NCI-H2081 (cell line): ENCODE measurements at places on chromosomes 2 and 18.

GRCh38 chr2:53945538-53945937, 25.3 kb downstream of the PSME4 start:
- no peak for DNase-seq

DNA sequence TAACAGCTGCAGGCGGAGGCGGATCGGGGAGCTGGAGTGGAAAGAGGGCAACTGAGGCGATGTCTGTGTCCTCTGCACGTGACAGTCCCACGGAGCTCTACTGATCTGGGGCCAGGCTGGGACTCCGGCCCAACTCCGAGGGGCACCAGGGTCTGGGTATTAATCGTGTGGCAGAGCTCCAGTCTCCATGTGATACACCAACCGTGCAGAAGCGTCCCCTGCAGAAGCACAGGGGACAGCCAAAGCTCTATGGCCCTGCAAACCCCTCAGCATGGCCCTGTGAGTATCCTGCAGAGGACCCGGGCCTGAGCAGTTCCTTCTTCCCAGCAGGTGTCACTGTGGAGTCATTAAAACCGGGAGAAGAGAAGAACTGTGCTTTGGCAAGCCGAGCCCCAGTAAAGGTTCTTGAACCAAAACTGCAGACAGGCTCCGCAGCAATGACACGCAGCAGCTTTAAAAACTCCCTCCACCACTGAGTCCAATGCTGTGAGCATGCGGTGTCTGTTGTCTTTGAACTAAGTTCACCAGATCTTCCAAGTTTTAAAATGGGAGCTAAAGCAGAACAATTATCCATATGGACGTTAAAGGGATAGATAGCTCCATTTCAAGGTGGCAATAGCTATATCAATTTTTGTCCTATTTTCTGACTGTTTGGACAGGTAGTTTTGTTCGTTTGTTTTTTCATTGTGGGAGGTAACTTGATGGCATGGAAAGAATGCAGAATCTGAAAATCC, 79.4 kb downstream of the TMEM182 start:
- DNase-seq: peak; percentile 59

GRCh38 chr2:134555411-134555810, 163.4 kb downstream of the TMEM163 start:
- DNase-seq: no peak

- DNase-seq: no peak
Measured at GRCh38 chr2:53505826-53506225, 261.8 kb upstream of the CHAC2 start.

- DNase-seq: peak; percentile 78
Measured at GRCh38 chr18:8375249-8375648, 234.0 kb upstream of the RAB12 start.

GRCh38 chr18:34514957-34515356, 195.1 kb upstream of the DTNA start:
- no peak for DNase-seq

DNA sequence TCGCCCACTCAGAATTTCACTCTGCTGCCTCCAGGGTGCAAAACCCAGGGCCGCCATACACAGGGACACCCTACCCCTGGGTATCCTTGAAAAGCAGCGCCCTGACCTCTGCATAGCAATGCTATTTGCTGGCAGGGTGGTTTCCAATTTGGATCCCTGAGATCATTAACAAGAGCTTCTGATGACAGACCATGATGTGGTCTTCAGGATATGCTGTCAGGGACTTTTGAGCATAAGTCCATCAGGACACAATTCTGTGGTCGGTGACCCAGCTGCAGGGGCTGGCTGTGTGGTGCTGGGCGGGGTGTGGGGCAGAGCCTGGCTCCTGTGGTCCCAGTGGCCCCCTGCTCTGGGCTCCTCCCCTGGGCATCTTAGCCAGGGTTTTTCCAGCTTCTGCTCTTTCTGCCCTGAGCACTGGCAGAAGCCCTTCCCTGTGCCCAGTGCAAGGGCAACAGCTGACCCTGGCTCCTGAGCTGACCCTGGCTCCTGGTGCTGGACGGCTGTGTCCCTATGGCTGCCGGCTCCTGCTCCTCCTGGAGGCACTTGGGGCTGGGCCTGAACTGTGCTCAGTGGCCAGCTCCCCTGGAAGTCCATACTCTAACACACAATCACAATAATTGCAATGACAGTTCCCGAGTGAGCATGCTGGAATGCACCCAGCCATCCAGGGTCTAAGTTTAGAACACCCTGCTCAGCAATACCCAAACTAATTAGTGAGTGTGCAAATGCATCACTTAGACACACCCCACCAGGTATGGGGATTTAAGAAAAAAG, 271.5 kb downstream of the HDAC4 start:
- no peak for DNase-seq

DNA sequence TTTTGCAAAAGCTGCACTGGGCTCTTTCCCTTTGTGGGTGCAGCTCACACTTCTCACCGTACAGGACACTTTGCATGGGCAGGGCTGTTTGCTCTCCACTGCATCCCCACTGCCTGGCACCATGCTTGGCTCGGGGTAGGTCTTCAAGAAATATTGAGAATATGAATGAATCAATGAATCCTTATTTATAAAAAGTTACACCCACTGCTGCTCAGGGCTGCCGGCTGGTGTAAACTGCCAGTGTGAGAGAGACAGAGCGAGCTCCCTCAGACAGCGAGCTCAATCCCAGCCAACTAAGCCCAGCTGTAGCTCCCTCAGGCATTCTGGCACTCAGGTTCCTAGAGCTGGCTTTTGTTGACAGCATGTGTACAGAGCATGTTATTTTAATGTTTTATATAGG, 3.4 kb downstream of the TMEM185B start:
- no peak for DNase-seq

- no peak for DNase-seq
Measured at GRCh38 chr2:105571445-105571987, 172.7 kb upstream of the FHL2 start.

- no peak for DNase-seq
Measured at GRCh38 chr2:176398243-176399073, 129.2 kb downstream of the MTX2 start.

GRCh38 chr2:219998107-219998506, 370.7 kb downstream of the SLC4A3 start:
- no peak for DNase-seq

DNA sequence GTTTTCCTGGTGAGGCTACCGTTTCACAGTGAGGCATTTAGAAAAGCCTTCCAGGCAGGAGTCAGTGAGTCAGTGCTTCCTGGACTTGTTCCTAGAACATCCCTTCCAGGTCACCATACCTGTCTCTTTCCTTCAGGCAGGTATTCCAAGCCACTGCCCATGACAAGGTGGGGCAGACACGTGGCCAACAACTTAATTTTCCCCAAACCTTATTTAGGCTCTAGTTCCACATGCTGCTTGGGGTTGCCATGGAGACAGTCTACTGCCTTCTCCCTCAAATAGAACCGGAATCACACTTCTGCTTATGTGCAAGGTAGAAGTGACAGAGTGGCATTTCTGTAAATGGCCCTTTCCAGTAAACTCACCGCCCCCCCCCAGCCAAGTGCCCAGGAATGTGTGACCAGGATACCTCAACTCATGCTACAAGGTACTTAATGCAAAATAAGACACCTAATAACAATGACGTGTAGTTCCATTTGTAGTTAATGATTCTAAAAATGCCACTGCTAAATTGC, 258.3 kb downstream of the PRKCE start:
- DNase-seq: no peak

DNA sequence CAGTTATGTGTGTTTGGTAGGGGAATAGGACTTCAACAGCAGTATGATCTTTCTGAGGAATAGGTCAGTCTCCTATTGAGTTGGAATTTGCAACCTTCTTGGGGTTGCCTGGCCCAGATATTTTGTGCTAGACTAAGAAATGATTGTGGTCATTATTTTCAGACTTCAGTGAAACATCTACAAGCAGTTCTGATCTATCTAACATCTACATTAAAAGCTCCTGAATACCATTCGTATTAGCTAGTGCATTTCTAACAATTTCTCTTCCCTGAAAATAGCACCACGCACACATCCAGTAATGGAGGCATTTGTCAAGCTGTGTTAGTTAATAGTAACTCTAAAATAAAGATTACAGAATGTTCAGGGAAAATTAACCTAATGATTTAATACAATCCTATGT, 179.3 kb downstream of the FIGN start:
- no peak for DNase-seq

- DNase-seq: no peak
Measured at GRCh38 chr2:12202313-12203075, 456.1 kb downstream of the LPIN1 start.

DNA sequence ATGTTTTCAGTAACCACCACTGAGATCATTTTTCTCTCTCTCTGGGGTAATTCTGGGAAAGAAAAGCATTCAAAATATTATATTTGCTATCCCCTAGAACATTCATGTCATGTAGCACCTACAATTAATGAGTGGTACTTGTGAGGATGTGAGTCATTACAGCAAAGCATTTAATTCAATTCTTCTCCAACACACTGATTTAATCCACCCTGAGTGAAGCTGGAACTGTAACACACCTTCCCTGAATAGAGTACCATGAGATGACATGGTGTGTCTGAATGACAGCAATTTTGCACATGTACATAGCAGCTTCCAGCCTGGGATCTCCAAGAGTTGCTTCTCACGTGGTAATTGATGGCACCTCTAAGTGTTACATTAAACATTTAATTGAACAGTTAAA, 207.1 kb upstream of the SLC14A2 start:
- DNase-seq: peak; percentile 9

DNA sequence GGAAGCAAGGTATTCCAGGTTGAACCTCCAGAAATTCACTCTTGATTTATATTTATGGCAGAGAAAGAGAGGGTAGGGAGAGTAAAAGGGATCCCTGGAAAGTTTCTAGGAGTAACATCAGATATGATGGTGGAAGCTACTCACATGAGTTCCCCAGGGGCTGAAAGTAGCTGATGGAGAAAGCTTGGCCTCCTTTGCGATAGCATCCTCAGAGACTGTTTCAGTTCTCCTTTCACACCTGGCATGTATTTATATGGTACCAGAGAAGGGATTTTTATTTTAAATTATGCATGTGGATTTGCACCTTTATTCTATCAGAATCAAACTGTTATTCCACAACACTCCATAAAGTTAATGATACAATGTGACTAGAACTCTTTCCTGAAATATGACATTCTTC, 126.3 kb upstream of the OSR1 start:
- no peak for DNase-seq
